Stimulated activated CD8-positive, alpha-beta memory T cell treated with anti-CD3 and anti-CD28 coated beads, Interleukin-4, amount 100 ng/mL, for 24 hours (primary cell): ENCODE measurements at places on chromosomes 13 and 19.

- no peak for DNase-seq
These were observed 18.4 kb upstream of the FEM1A start for GRCh38 chr19:4773047-4773640.

DNA sequence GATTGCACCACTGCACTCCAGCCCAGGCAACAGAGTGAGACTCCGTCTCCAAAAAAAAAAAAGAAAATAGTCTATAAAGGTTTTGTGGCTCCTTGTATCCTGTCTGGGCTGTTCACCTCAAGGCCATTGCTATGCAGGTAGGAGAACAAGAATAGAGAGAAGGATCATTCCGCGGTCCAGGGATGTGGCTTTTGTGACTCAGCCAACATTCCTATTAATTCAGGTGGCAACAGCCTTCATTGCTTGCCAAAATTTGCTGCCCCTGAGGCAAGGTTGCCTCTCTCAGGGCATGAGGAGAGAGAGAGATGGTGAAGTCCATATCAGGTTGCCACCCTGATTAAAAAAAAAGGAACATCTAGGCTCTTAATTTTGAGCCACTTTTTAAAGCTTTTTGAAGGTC lies 8.0 kb downstream of the ZNF551 start:
- DNase-seq = no peak

DNA sequence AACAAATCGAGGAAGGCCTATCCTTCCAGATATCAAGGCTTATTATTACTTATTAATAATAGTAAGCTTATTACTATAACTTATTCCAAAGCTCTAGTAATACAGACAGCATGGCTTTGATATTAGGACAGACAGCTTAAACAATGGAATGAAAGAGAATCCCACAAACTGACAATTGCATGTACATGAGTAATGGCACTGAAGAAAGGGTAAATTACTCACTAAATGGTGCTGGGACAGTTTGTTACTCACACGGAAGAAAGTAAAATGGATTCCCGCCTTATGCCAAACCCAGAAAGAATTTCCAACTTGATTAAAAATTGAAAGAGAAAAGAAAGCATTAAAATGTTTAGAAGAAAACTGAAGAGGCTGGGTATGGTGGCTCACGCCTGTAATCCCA lies 60.3 kb downstream of the MIPEP start:
- DNase-seq = no peak

GRCh38 chr19:31317093-31317492 lies 32.1 kb downstream of the TSHZ3 start:
- no peak for DNase-seq

DNA sequence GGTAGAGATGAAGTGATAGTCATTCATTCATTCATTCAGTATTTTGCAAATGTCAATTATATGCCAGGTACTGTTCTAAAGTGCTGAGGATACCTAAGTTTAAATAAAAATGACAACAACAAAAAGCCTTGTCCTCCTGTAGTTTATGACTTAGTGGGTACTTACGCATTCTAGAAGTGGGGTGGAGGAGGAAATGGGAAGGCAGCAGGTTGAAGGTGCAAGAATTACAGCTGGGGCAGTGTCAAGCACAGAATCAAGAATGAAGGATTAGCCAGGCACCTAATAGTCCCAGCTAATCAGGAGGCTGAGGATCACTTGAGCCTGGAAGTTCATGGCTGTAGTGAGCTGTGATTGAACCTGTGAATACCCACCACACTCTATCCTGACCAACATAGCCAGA lies 90.7 kb upstream of the STARD13 start:
- DNase-seq = no peak

DNA sequence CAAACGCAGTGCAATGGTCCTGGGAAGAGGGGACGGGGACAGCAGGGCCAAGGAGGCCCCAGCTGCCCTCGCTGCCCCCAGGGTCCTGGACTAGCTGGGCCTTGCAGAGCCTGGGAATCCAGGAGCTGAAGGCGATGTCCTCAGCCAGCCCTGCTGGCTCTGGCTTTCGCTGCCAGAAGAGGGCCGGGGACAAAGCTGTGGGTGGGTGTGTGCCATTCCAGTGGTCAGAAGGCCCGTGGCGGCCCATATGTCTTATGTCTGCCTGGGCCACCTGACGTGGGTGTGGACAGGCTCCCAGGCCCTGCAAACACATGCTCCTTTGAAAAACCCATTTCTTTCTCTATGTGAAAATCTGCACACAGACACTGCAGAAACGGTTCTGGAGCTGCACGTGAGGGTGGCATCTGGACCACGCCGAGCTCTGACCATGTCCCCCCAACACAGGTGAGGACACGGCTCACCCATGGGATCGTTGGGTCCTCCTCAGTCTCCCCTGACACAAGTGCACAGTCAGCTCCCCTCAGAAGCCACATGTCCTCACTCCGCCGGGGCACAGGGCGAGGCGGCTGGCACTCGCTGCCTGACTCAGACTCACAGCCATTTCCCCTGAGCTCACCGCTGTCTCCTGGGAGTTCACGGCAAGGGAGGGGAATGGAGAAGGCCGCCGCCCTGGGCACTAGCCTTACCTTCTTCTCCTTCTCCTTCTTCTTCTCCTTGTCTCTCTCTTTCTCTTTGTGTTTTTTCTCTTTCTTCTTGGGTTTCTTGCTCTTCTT lies 16.9 kb downstream of the IZUMO4 start:
- no peak for DNase-seq

GRCh38 chr19:10551698-10552301 lies 8.1 kb downstream of the ATG4D start:
- no peak for DNase-seq

DNA sequence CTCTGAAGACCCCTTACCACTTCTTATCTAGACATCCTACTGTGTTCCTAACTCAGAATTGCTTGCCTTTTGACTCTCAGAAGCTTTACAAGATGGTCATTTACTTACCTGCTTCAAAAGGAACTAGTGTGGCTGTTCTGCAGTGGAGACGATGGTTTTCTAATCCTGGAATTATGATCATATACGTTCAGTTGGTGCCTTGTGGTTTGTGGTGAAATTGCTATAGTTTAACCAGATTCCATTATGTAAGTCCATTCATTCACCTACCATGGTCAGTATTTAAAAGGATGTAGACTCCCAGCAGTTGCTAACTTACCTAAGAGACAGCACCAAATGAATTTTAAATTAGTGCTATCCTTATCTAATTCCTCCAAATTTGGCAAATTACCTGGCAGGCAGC lies 210.9 kb downstream of the SHISA2 start:
- DNase-seq = no peak
